Activated CD4-positive, alpha-beta memory T cell treated with anti-CD3 and anti-CD28 coated beads, Interleukin-2, amount 10 ng/mL, durations not matched to agents 7 days and 5 days (primary cell): ENCODE measurements at places on chromosomes 3 and 15.

DNA sequence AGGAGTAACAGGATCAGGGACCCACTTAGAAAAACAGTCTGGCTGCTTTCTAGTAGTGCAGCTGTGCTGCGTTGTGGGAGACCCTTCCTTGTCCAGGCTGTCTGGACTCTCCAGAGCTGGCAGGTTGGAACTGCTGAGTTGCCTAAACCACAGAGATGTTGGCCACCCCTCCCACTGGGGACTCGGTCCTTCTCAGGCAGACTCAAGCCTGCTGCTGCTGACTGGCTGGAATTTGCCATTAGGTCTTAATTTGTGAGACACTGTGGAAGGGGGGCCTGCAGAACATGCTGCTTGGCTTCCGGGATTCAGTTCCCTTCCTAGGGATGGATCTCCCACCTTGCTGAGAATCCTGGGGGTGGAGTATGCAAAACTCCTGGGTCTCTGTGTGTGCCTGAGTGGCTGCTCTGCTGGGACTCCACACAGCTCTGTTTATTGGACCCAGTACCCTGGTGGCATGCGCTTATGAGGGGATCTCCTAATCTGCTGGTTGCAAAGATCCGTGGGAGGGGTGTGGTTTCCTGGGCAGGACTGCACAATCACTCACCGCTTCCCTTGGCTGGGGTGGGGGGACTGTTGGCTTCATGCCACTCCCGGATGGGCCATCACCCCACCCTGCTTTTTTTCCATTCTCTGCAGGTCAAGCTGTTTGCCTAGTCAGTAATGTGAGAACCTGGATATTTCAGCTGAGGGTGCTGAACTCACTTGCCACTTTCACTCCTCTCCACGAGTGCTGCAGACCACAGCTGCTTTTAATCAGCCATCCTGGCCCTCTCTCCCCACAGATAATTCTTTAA lies 150.5 kb downstream of the CFAP20DC start:
- H3K4me3 ChIP-seq = peak overlapping the region; percentile 45
- DNase-seq = peak; percentile 62
- H3K4me1 ChIP-seq = peaks cover 36% of the 10 kb centered on the region
- peaks cover 15% of the 10 kb centered on the region for H3K36me3 ChIP-seq

DNA sequence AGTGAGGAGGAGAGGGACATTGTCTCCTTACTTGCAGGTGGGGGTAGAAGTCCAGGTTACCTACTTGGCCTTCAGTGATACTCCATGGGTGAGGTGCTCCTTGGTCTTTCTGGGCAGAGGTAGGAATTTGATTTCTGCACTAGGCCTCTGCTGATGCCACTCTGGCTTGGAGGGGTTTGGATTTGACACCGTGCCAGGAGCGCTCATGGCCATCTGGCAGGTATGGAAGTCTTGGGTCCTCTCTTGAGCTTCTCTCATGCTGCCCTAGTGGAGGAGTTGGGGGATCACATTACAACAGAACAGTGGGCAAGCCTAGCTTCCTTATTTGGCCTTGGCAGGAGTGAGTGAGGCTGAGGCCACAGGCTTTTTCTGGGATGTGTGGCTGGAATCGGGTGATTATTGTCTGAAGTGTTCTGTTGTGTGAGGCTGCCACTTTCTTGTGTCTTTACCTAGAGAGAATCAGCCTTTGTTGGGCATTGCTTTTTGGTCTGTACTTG lies 525.0 kb downstream of the GABRG3 start:
- H3K36me3 ChIP-seq = no peaks in the 10 kb centered on the region
- no peaks in the 10 kb centered on the region for H3K27me3 ChIP-seq
- H3K4me3 ChIP-seq = no peak overlapping the region
- DNase-seq = no peak
- H3K4me1 ChIP-seq = no peaks in the 10 kb centered on the region
- no peak overlapping the region for H3K27ac ChIP-seq

DNA sequence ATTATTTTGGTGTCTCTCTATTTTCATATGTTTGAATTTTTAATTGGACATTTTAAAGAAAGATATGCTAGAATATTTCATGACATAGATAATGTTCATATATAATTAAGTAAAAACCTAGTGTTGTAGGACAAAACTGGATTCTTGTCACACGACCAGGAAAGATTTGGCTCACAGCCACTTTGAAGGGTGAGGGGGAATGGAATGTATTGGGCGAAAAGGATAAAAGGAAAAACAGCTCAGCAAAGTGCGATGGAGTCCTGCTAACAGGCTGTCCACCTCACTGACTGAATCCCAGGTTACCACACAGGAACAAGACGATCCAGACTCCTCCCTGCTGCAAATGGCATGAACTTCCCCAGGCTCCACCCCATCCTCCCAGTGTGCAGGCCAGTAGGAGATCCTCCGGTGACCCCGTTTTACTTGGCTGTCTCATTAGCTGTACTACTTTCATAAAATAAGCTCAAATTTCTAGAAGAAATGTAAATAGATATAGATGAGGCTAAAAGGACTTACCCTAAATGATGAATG lies 186.2 kb downstream of the CD47 start:
- DNase-seq = no peak
- H3K4me1 ChIP-seq = no peaks in the 10 kb centered on the region
- no peaks in the 10 kb centered on the region for H3K36me3 ChIP-seq

DNA sequence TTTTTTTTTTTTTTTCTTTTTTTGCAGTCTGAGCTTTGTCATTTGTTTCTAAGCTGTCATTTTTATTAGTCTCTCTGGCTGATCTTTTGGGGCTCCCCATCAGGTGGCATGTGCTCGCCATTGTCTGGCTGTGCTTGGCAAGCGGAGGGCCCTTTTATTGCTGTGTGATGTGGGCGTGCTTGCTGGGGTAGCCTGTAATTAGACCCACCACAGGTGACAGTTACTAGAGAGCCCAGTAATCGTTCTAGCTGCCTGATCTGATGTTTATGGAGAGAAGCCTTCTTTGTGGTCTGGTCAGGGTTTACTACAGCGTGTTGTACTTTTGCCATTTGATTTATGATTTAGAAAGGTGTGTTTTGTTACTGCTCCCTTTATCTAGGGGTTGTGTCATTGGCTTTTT lies 179.9 kb downstream of the MCTP2 start:
- no peaks in the 10 kb centered on the region for H3K27me3 ChIP-seq
- H3K4me1 ChIP-seq = no peaks in the 10 kb centered on the region
- H3K4me3 ChIP-seq = no peak overlapping the region
- no peak overlapping the region for H3K27ac ChIP-seq
- H3K36me3 ChIP-seq = no peaks in the 10 kb centered on the region

DNA sequence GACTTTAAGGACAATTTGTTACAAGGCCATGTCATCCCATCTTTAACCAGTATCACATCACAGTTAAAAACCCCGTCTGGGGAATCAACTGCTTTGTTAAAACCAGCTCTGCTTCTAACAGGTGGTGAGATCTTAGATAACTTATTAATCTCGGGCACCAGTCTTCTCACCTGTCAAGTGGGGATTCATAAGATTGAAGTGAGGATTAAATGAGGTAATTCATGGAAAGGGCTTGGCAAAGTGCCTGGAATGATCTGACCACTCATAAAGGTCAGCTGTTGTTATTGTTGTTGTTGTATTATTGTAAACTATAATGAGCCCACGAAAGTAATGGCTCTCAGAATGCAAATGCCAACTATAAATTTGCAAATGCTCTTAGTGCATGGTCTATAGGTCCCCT lies 30.1 kb upstream of the SLC24A5 start:
- H3K4me1 ChIP-seq = no peaks in the 10 kb centered on the region
- no peak overlapping the region for H3K27ac ChIP-seq
- no peak for DNase-seq
- H3K27me3 ChIP-seq = no peaks in the 10 kb centered on the region

DNA sequence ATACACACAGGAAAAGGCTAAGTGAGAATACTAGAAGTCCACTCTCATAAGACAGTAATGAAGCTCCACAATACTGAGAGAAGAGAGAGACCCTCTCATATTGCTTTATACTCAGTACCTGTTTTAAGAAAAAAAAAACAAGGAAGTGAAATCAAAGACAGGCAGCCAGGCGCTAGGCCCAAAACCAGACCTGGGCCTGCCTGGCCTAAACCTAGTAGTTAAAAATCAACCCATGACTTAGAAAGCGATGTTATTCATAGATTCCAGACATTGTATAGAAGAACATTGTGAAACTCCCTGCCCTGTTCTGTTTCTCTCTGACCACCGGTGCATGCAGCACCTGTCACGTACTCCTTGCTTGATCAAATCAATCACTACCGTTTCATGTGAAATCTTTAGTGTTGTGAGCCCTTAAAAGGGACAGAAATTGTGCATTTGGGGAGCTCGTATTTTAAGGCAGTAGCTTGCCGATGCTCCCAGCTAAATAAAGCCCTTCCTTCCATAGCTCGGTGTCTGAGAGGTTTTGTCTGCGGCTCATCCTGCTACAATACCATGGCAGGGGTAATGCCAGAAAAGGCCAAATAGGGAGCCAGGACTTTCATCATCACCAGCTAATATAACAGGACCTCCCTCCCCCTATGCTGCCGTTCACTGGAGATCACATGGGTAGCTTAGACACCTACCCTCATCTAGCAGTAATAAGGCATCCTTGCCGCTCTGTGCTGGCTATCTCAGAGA lies 1294.1 kb downstream of the NSUN3 start:
- no peaks in the 10 kb centered on the region for H3K4me1 ChIP-seq
- no peaks in the 10 kb centered on the region for H3K36me3 ChIP-seq
- H3K4me3 ChIP-seq = no peak overlapping the region
- no peak for DNase-seq
- H3K27ac ChIP-seq = no peak overlapping the region

GRCh38 chr3:146865175-146865755 lies 260.1 kb upstream of the PLSCR5 start:
- H3K4me3 ChIP-seq = no peak overlapping the region
- H3K36me3 ChIP-seq = no peaks in the 10 kb centered on the region
- DNase-seq = no peak
- H3K27ac ChIP-seq = no peak overlapping the region
- H3K27me3 ChIP-seq = no peaks in the 10 kb centered on the region

DNA sequence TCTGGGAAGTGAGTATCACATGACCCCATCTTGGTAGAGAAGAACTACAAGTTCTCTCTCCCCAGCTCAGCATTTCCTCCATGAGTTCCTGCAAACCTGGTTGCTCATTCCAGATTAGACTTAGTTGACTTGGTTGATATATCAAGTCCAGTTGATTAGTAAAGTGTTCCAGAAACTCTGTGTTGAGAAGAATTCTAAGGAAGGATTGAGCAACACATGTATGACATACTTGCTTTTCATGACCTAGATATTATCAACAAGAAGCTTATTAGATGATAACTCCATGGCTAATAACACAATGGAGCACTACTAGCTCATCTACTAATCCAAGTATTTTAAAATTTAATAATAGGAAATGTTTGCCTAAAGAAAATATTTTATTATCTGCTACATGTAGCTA lies 6.4 kb upstream of the EID1 start:
- H3K27ac ChIP-seq = no peak overlapping the region
- H3K4me1 ChIP-seq = peaks cover 12% of the 10 kb centered on the region
- DNase-seq = no peak
- H3K4me3 ChIP-seq = no peak overlapping the region
- H3K36me3 ChIP-seq = no peaks in the 10 kb centered on the region
- peaks cover 18% of the 10 kb centered on the region for H3K27me3 ChIP-seq

DNA sequence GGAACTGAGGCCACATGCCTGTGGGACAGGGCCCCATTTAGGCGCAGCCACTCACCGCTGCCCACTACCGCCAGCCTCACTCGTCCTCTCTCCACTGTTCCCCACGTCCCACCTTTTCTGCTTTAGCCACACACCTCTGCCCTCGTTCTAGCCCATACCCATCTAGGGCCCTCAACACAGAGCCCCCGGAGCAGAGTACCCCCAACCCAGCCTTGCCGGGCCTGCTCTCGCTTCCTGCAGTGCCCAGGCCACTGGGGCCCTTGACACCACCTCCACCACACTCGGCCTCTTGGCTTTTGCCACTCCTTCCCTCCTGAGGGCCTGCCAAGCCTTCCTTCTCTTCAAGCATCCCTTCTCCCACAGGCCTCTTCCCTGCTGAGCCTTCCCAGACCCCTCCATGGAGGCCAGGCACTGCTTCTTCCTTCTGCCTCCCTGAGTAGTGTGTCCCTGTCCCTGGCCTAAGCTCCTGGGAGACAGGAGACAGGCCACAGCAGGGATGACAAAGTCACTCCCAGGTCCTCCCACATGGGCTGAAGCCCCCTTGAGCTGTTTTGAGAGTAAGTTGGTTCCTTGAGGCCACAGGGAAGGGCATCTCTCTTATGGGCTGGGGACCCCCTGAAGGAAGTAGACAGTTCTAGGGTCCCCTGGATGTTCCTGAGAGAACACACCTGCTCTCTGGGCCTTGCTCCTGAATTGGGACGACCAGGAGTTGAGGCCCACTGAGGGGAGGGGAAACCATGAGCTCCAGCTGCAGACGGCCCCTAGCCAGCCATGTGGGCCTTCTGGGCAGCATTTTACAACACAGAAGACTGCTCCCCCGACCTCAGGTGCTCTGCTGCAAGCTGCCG lies 4.4 kb downstream of the PRSS50 start:
- no peaks in the 10 kb centered on the region for H3K4me1 ChIP-seq
- peaks cover under 1% of the 10 kb centered on the region for H3K27me3 ChIP-seq
- no peak overlapping the region for H3K4me3 ChIP-seq

DNA sequence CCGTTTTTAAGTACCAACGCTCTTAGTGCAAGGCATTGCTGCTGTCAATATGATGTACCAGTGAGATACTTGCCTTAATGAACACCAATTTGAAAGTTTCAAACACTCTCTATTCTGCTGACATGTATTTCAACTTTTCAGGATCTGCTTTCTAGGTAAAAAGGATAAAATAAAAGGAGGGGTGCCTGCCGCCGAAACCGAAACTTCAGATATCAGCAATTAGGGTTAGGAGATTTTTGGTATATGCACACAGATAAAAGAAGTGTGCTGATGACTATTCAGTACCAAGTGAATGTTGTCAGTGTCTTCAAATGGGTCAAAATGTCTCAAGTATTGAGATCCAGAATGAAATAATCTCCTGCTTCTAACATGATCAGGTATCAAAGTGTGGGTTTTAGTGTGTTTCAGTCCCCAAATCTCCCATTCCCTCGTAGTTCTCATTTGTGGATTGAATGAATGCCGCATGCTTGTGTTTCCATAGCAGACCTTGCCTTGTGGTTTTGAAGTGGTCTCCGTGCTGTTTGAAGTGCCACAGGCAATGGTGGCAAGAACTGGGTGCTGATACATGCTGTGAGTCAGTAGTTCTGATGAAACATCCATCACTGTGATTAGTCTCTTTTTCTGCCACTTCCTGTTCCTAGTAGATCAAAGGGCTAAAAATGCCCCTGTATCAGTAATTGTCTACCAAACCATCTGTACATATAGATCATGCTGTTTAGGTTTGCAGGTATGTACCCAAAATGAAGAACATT lies 22.5 kb downstream of the CHST14 start:
- peak overlapping the region; percentile 49 for H3K4me3 ChIP-seq
- peak; percentile 66 for DNase-seq
- peaks cover 3% of the 10 kb centered on the region for H3K36me3 ChIP-seq
- H3K27ac ChIP-seq = peak overlapping the region; percentile 83
- peaks cover 34% of the 10 kb centered on the region for H3K4me1 ChIP-seq
- H3K27me3 ChIP-seq = peaks cover 5% of the 10 kb centered on the region
